ENCODE measurements at places on chromosomes 1 and 21. TPM values are rescaled to one million over a fixed set of nuclear protein-coding genes. Genes with fewer than 3 reads are reported as not detected.

DNA sequence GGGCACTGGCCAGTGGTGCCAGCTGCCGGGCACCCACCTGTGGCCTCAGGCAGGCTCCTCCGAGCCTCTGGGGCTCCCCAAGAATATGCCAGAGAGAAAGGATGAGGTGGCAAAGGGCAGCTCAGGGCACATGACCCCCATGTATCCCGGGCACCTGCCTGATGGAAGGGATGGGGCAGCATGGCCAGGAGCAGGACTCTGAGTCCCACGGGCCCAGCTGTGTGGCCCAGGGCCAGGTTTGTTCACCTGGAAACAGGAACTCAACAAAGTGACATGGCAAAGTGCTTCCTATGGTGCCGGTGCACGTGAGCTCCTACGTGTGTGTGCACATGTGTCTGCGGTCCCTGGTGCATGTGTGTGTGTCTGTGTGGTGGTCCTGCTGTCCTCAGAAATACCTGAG lies 9.5 kb upstream of the GPR153 start:
- no peak for DNase-seq
- no peak overlapping the region for H3K4me3 ChIP-seq
- H3K27ac ChIP-seq, result no peak overlapping the region
- H3K4me1 ChIP-seq, result no peaks in the 10 kb centered on the region
- no peaks in the 10 kb centered on the region for H3K27me3 ChIP-seq
- H3K36me3 ChIP-seq, result peaks cover 2% of the 10 kb centered on the region

Gene SHE
- polyA plus RNA-seq, result 7.6 TPM

GRCh38 chr1:116763116-116763786 lies 9.0 kb downstream of the CD2 start:
- H3K4me1 ChIP-seq, result peaks cover 89% of the 10 kb centered on the region
- no peak for DNase-seq
- peaks cover 85% of the 10 kb centered on the region for H3K36me3 ChIP-seq

DNA sequence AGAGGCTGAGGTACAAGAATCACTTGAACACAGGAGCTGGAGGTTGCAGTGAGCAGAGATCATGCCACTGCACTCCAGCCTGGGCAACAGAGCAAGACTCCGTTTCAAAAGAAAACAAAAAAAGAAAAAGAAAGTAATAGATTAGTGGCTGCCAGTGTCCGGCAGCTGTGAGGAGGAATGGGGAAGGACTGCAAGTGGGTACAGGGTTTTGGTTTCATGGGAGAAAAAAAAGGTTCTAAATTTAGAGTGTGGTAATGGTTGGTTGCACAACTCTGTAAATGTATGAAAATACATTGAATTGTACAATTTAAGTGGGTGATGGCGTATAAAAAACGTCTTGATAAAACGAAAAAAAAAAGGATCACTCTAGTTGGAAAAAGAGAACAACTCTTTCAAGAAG lies 6.7 kb downstream of the TAF1A start:
- DNase-seq, result no peak
- H3K4me3 ChIP-seq, result no peak overlapping the region
- H3K4me1 ChIP-seq, result no peaks in the 10 kb centered on the region
- H3K36me3 ChIP-seq, result peaks cover 24% of the 10 kb centered on the region
- no peak overlapping the region for H3K27ac ChIP-seq

GRCh38 chr21:45886610-45887026 lies 95.0 kb upstream of the COL6A1 start:
- no peak for DNase-seq
- no peaks in the 10 kb centered on the region for H3K27me3 ChIP-seq
- H3K27ac ChIP-seq, result peak overlapping the region; percentile 68
- H3K4me1 ChIP-seq, result peaks cover 20% of the 10 kb centered on the region

GRCh38 chr1:115365738-115366137 lies 27.7 kb upstream of the NGF start:
- no peak overlapping the region for H3K4me3 ChIP-seq
- no peaks in the 10 kb centered on the region for H3K4me1 ChIP-seq

- no peaks in the 10 kb centered on the region for H3K36me3 ChIP-seq
- no peak overlapping the region for H3K27ac ChIP-seq
- H3K27me3 ChIP-seq, result no peaks in the 10 kb centered on the region
- H3K4me3 ChIP-seq, result no peak overlapping the region
- no peaks in the 10 kb centered on the region for H3K4me1 ChIP-seq
Measured at GRCh38 chr1:103997631-103998030, 247.9 kb downstream of the AMY1C start.

Gene SMIM11
- 10.6 TPM for polyA plus RNA-seq

DNA sequence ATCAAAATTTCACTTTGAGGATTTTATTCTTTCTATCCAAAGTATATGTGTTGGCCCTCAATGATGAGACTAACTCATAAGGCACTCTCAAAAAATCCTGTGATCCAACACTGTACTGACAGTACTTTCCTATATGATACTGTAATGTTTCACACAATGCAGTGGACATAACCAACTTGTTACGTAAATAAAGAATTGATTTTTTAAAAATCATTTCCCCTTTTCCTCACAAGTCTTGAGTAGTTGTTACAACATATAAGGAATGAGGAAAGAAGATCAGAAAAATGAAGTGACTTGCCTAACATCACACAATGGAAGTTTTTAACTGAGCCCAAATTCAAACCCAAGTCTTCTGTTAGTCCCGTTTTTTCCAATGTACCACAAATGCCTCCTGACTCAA lies 17.2 kb downstream of the PTP4A2 start:
- no peak for DNase-seq
- peaks cover 11% of the 10 kb centered on the region for H3K36me3 ChIP-seq
- H3K27ac ChIP-seq, result no peak overlapping the region
- no peaks in the 10 kb centered on the region for H3K27me3 ChIP-seq
- H3K4me1 ChIP-seq, result peaks cover 22% of the 10 kb centered on the region
- no peak overlapping the region for H3K4me3 ChIP-seq

GRCh38 chr21:35748678-35749314 lies 311.5 kb downstream of the SETD4 start:
- H3K27me3 ChIP-seq, result peaks cover 3% of the 10 kb centered on the region
- H3K36me3 ChIP-seq, result no peaks in the 10 kb centered on the region
- H3K4me3 ChIP-seq, result no peak overlapping the region
- H3K4me1 ChIP-seq, result no peaks in the 10 kb centered on the region
- no peak overlapping the region for H3K27ac ChIP-seq

DNA sequence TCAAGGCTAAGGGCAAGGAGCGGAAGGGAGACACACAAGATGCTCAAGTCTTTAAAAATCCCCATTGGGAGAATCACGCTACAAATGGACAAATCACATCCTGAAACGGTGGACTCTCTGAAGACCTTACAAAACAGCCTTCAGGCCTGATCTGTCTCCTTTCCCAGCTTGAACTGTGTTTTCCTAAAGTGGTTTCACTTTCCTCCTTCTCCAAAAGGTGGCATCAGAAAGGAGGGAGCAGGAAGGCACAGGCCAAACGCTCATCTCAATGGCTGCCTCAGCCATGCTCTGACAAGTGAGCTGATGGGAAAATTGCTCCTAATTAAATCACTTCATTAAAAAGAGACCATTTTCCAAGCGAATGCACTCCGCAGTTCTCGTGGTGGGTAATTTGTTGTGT lies 47.7 kb downstream of the UTP25 start:
- no peaks in the 10 kb centered on the region for H3K27me3 ChIP-seq
- no peak overlapping the region for H3K27ac ChIP-seq
- DNase-seq, result no peak
- H3K36me3 ChIP-seq, result no peaks in the 10 kb centered on the region
- H3K4me3 ChIP-seq, result no peak overlapping the region
- no peaks in the 10 kb centered on the region for H3K4me1 ChIP-seq

- no peak overlapping the region for H3K4me3 ChIP-seq
- H3K27ac ChIP-seq, result no peak overlapping the region
- H3K27me3 ChIP-seq, result no peaks in the 10 kb centered on the region
- H3K4me1 ChIP-seq, result no peaks in the 10 kb centered on the region
- H3K36me3 ChIP-seq, result peaks cover 24% of the 10 kb centered on the region
Measured at GRCh38 chr1:155479205-155479604, 83.4 kb downstream of the ASH1L start.
